ENCODE measurements at places on chromosomes 2 and 18.

DNA sequence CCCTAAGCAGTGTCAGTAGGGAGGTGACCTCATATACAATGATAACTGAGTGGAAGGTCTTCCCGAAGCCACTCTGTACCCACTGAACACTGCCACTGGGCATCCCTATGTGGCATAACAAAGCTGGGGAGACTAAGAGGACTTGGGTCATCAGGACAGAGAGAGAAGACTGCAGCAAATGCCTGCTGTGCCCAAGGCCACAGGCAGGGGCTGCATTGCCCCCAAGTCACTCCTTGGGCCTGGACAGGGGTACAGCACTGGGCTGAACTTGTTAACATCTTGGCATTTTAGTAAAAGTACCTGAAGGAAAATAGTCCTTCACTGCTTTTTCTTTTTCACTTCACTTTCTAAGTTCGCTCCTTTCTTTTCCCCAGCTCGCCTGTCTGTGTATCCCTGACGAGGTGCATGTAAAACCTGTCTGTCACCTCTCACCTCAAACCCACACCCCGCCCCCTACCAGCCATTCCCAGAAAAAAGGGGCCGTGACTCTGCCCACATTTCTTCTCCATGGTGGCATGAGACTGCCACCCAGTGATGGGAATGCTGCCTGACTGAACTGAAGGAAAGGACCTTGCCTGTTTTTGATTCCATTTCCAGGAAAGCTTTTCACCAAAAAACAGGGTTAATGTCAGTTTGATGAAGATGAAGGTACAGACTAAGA lies 62.9 kb downstream of the MTHFD2 start:
- DNase-seq = peak; percentile 49

DNA sequence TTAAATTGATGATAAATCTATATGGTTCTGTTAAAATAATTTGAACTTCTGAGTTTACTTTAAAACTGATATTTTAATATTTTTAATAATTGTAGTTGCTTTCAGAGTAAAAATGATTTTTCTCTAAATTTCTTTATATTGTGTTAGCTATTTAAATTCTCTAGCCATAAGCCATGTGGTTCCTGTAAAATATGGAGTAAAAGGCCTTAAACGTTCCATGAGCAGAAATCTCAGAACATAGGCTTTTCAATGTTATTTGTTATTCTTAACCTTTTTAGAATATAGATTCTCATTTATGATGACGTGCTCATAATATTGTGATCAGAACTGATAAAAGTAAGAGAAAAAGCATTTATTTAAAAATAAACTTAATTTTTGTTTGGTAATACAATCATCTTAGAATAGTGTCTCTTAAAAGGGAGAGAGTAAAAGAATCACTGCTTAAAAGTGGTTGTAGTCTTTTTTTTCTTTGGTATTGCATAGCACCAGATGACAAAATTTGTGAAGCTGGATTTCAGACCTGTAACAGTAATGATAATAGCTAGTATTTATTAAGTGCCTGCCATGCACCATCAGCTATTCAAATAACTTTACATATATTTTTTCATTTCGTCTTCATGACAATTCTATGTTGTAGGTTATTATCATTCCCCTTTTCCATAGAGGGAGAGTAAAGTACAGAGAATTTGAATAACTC lies 2.7 kb downstream of the BMPR2 start:
- no peak for DNase-seq

GRCh38 chr2:207863345-207863744 lies 93.6 kb upstream of the FZD5 start:
- no peak for DNase-seq

DNA sequence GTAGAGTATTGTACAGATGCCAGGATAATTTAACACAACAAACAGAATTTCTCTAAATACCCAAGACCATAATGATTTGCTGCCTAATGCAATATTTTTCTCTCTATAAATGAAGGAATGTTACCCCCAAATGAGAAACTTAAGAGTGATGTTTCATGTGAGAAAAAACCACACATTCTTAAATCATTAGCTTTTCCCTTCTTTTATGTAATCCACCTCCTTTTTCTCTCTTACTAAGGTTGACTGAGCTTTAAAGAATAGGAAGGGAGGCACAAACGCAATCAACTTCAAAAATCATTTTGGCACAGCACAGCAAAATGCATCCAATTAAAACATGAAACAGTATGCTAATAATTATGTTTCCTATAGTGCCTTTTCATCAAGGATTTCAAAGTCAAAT lies 698.1 kb upstream of the CDH2 start:
- DNase-seq = no peak

DNA sequence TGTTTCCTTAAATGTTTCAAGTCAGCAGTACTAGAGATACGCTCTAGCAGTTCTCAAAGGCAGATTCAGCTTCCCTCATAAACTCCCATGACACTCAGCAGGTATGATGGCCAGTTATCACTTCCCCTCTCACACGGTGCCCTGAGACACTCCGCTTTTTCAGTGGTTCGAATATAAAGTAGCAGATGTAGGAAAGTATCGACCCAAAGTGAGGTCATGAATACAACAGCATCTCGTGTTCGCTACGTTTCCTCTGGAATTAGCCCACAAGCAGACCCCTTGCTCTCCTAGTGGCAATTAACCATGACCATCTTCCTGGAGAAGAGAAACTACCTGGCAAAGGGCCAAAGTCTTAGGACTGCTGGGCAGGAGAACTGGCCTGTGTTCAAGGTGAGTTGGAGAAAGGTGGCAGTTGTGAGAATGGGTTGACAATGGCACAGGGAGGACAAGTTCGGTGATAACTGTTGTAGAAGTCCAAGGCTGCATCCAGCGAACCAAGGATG lies 9.3 kb upstream of the AGBL5 start:
- no peak for DNase-seq
